Panc1 (cell line): ENCODE measurements at places on chromosomes 6 and 20. TPM values are rescaled to one million over a fixed set of nuclear protein-coding genes. Genes with fewer than 3 reads are reported as not detected.

DNA sequence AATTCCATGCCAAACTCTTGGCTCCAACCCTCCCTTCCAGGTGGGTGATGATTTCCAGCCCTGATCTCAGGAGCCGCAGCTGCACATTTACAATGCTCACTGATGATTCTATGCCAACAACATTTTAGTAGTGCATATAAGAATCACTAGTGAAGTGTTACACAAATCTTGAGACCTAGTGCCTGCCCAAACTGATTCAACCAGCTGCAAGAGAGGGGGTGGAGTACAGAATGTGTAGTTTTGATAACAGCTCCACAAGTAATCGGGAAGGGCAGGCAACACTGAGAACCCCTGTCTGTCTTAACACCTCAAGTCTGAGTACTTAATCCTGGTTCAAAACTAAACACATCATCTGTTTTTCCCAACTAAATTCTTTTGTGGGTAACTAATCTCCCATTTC, 91.7 kb downstream of the PRDM1 start:
- H3K27ac ChIP-seq, result no peak overlapping the region
- no peaks in the 10 kb centered on the region for H3K36me3 ChIP-seq
- no peak for DNase-seq
- no peaks in the 10 kb centered on the region for H3K27me3 ChIP-seq

- no peaks in the 10 kb centered on the region for H3K27me3 ChIP-seq
- peaks cover 32% of the 10 kb centered on the region for H3K4me1 ChIP-seq
- DNase-seq, result no peak
- peak overlapping the region; percentile 98 for H3K4me3 ChIP-seq
- peaks cover 19% of the 10 kb centered on the region for H3K36me3 ChIP-seq
Measured at GRCh38 chr6:30615219-30615957, 1.7 kb downstream of the PPP1R10 start.

- no peaks in the 10 kb centered on the region for H3K4me1 ChIP-seq
- no peak overlapping the region for H3K27ac ChIP-seq
- no peak for DNase-seq
- H3K27me3 ChIP-seq, result no peaks in the 10 kb centered on the region
Measured at GRCh38 chr6:166488701-166489100, 97.8 kb downstream of the RAMACL start.

DNA sequence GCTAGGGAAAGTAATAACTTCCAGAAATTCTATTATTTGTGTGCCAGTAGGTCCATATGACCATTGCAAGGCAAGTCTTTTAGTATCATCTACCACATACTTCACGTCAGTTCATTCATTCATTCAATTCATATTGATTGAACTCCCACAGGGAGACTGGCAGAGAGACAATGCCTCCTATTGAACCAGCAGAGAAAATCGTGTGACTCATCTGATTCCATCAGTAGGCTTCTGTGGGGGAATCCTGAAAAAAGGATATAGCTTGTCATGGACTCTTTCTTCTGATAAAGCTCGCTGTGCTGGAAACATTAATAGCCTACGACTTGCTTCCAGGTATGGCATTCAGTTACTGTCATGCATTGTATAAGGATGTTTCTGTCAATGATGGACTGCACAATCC, 45.3 kb upstream of the CNR1 start:
- no peaks in the 10 kb centered on the region for H3K4me1 ChIP-seq
- H3K27me3 ChIP-seq, result no peaks in the 10 kb centered on the region
- H3K27ac ChIP-seq, result no peak overlapping the region
- H3K4me3 ChIP-seq, result no peak overlapping the region
- no peaks in the 10 kb centered on the region for H3K36me3 ChIP-seq

GRCh38 chr6:114556846-114557488, 214.1 kb upstream of the HS3ST5 start:
- H3K4me3 ChIP-seq, result no peak overlapping the region
- H3K4me1 ChIP-seq, result no peaks in the 10 kb centered on the region
- no peaks in the 10 kb centered on the region for H3K36me3 ChIP-seq
- no peak for DNase-seq

DNA sequence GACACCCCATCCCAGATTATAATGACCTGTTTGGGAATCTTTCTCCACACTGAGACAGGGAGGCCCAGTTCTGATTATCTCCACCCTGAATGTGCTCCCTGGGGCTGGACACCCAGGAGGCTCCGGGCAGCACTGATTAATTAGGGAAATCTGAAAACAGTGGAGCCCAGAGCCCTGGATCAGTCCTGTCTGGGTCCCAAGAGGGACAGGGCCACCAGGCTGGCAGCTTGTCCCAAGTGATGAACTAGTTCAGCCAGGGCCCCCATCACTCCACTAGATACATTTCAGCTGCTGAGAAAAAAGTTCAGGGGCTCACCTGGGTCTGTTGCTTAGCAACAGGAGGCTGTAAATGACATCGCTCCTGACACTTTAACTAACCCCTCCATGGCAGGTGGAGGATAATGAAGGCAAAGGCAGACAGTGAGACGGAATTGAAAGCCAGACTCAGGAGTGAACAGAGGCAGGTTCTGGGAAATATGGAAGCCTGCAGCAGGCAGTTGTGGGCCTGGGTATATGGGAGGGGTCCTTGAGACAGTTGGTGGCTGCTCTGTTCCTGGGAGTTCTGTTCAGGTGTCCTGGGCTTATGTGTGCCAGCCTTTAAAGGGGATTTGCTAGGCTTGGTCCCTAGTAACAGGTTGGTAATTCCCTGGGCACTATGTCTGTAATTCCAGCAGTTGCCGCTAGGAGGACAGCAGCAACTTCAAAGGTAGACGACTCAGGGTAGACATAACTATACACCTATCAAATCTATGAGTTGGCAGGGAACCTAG, 78.3 kb upstream of the CTNNBL1 start:
- H3K27me3 ChIP-seq, result peaks cover 6% of the 10 kb centered on the region
- no peak overlapping the region for H3K27ac ChIP-seq
- DNase-seq, result peak; percentile 33

GRCh38 chr20:32045999-32046398, 6.0 kb upstream of the HCK start:
- no peak for DNase-seq
- no peaks in the 10 kb centered on the region for H3K36me3 ChIP-seq
- no peak overlapping the region for H3K27ac ChIP-seq
- H3K4me1 ChIP-seq, result no peaks in the 10 kb centered on the region
- no peak overlapping the region for H3K4me3 ChIP-seq

The CST9 gene
- not detected for total RNA-seq
